ENCODE measurements at places on chromosomes 4 and X.
A peak's percentile ranks its signal among the peaks of the same experiment; 100 is the strongest.

DNA sequence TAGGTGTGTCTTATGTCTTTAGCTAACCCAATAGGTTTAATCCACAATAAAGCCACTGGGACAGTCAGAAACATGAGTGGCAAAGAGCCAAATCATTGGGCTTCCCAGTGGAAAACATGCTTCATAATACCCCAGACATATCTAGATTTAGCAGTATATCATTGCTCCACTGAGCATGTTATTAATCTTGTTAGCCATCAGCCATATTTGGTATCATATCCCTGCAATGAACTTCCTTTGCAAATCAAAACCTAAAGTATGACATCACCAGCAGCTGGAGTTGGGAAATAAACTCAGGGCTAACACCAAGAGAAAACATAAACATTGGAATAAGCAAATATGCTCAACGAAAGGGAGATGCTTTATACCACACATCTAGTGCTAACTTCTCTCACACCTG, 280.8 kb upstream of the NOCT start:
- DNase-seq: no peak

- DNase-seq: no peak
Measured at GRCh38 chr4:5266991-5267390, 215.7 kb downstream of the STK32B start.

DNA sequence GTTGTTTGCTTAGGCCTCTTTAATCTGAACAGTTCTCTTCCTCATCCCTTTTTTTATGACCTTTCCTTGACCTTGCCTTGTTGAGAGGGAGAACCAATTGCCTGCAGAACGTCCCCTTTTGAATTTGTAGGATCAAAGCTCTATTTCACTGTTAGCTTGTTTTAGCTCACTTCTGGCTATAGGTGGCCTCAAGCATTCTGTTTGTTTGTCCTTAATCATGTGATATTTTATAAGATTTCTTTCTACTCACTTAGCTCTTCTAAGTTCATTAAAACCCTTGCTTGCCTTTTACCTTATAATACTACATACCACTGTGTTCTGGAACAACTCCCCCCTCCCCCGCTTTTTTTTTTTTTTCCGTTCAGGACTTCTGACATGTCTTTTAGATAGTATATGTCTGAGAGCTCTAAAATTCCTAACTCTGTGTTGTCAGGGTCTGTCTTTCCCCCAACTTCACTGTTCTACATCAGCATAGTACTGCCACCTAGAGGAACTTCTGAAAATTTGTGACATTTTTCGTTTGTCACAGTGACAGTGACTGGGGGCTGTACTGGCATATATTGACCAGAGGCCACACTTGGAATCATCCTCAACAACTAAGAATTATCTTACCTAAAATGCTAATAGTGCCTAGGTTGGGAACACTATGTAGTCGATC, 128.5 kb downstream of the LARP7 start:
- DNase-seq: peak; percentile 65

DNA sequence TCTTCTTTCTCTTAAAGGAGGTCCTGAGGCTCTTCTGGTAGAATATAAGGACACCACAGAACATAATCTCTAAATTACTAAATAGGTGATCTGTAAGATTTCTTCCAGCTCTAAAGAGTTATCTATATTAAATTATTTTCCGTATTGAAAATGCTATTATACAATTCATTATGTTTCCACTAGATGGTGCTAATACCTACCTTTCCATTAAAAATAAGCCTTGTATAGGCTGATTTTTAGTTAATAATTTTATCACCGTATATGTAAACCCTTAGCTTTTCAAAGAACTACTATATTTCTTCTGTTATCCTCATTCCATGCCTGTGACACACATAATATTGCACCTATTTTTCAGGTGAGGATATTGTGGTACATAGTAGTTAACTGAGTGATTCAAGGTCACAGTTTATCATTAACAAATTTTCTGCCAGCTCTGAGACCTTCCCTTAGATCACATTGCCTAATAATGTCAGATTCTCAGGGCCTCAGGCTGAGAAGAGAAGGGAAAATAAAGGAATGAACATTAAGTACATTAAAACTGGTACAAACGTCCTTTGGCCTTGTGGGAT, 138.8 kb downstream of the TEX11 start:
- no peak for DNase-seq

DNA sequence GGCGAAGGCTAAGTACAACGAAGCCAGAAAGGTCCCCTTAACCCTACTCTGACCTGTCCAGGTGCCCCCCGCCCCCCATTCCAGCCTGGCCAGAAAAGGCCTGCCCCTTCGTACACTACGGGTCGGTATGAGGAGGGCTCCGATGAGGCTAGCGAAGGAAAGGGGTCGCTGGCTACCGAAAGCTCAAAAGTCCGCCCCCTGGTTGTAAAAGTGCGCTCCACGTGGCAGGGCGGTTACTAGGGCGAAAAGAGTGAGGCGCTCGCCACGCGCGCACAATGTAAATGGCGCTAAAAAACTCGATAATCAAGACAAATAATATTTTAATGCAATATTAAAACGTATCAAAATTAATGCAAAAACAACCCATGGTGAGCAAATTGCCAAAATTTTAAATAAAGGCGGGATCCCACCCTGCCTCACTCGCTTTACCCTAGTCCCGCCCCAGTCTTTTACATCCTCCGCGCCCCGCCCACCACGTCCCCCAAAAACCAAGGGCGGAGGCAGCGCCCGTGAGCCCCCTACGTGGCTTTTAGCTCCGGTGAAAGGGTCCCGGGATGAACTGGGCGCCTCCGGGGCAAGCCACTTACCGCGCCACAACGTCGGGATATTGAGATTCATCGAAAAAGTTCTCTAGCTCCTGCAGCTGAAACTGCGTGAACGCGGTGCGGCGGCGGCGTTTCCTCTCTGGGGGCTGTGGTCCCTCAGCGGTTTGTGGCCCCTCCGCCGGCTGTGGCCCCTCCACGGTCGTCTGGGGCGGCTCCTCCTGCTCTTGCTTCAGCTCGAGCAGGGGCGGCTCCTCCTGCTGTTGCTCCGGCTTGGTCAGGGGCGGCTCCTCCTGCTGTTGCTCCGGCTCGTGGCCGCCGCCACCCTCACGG, 929 bp downstream of the ESX1 start:
- no peak for DNase-seq

DNA sequence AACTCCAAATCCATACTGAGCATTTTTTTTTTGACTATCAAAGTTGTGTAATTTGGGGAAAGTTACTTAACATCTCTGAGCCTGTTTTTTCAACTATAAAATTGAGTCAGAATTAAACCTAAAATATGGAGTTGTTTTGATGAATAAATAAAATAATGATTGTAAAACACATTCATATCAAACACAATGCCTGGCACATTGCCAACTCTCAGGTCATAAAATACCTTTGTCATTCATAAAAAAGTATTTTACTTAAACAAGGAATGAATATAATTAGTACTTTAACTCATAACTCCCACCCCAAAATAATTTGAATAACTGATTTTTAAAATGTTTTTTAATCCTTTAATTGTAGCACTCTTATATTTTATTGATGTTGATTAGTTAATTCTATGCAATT, 3.8 kb upstream of the GPR174 start:
- no peak for DNase-seq

DNA sequence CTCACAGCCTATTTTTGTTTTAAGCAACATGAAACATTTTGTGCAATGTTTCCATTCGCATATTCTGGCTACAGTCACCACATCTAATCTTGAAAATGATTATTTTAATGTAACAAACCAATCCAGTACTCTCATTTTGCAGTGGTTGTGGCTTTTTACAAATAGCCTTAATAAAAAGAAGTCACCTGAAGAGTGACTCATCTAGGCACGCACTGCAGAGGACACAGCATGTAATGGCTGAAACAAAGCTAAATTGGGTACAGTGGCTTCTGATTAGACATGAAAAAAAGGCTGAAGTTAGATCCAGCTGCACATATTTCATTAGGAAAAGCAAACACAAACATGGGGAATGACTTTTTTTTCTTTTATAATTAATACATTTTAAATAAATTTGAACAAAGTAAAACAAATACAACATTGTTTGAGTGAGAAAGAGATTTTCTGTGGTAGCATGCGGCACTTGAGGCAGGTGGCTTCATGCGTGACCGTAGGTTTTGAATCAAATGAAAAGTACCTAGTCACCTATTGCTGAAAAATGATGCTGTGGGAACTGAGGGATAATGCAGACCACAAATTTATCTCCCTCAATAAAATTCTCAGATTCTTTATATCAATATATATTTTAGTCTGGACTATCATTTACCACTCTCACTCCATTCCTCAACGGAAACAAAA, 240.8 kb upstream of the DDX53 start:
- no peak for DNase-seq

- no peak for DNase-seq
Measured at GRCh38 chrX:131227608-131228007, 61.5 kb downstream of the IGSF1 start.

All from iPS DF 19.7 (cell line).